EH (cell line): ENCODE measurements at places on chromosomes 5 and 9.
A peak's percentile ranks its signal among the peaks of the same experiment; 100 is the strongest.

DNA sequence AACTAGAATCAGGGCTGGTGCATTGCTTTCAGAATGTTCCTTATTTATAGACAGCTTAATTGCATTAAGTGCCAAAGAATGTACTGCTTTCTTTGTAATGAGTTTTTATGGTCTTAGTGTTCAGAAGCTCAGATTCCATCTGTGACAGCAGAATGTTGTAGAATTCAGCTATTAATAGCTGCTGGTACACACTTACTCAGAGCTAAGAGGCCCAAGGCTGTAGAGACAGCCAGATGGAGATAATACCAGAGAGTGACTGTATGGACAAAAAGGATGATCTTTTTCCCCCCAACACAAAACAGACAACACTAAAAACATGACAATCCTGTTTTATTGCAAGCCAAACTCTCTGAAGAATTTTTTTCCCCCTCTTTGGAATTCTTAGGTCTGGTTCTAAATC is 50.2 kb downstream of the PPP2R2B start:
- DNase-seq = peak; percentile 46

- DNase-seq = no peak
These were observed 6.6 kb upstream of the CNOT6 start for GRCh38 chr5:180487556-180487955.

DNA sequence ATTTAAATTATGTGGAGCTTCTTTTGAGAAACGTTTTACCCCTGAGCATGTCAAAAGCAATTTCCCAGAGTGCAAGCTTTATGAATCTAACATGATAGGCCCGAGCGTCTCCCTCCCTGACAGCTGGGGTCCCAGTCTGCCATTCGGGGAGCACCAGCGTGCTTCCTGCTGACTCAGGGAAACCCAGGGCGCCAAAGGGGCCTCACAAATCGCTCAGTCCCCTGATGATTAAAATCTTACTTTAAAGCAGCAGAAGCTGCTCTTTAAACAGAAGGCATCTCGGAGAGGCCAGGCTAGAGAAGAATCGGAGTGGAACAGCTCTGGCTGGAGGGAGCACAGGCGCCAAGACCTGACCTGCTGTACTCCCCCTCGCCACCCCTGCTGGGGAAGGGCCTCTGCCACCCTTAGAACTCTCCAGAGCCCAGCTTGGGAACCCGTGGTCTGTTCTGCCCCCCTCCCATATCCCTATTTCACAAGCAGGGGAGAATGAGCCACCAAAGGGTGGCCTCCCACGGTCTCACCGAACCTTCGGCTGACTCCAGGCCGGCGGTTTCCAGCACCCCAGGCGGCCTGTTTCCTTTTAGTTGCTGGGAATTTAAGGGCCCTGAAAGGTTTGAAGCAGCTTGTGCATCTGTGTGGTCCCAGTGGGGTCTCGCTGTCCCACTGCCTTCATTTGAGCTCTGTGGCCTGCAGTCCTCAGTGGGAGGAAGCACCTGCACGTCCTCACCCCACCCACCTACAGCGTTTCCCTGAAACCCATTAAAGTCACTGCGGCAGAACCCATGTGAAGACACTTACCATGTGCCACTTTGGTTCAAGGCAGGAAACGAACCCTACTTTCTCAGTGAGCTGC is 147.6 kb downstream of the COL23A1 start:
- no peak for DNase-seq

GRCh38 chr5:3886524-3887451 is 291.2 kb downstream of the IRX1 start:
- DNase-seq = no peak

DNA sequence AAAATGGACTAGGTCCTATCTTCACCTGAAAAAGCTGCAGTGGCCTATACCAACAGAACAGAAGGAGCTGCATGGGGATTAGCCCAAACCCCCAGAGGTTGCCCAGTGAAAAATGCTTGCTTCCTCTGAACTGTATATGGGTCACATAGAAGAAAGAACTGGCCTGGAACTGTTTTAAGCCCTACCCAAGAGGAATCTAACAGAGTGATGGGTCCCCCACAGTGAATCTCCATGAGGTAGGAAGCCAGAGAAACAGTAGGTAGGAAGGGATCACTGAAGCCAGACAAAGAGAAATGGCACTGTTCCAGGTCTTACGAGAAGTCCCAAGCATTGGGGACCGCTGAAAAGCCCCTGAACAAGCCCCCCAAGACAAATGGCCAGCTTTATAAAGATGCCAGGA is 28.8 kb upstream of the TRIM32 start:
- DNase-seq = no peak

GRCh38 chr5:110651507-110651906 is 75.0 kb downstream of the TMEM232 start:
- peak; percentile 2 for DNase-seq

- DNase-seq = no peak
These were observed 374.0 kb downstream of the ZNF608 start for GRCh38 chr5:124372457-124372856.

- no peak for DNase-seq
These were observed 439.6 kb upstream of the NMUR2 start for GRCh38 chr5:152844713-152845112.
